ENCODE measurements at places on chromosomes 1 and 21.

DNA sequence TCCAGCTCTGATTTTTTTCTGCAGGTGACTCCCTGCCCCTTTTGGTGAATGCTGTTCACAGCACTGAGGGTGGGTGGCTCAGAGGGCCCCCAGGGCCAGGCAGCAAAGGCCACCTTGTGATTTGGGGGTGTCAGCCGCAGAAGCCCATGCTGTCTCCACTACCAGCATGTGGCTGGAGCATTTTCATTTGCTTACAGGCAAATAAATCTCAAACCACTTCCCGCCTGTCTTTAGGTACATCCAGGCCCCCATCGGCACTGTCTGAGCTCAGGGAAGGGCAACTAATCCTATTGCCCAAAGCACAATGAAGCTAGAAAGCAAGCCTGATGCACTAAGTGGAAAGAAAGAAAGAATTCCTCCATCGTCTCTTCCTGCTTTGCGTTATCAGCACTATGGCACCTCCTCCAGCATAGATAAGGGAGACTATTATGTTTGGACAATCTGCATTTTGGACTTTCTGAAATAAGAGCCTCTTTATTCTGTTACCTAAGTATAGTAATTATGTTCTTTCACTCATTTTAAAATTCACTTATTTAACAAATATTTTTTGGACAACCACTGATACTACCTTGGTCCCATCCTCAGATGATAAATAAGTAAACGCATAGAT, 100.5 kb upstream of the TLR5 start:
- DNase-seq, result no peak

DNA sequence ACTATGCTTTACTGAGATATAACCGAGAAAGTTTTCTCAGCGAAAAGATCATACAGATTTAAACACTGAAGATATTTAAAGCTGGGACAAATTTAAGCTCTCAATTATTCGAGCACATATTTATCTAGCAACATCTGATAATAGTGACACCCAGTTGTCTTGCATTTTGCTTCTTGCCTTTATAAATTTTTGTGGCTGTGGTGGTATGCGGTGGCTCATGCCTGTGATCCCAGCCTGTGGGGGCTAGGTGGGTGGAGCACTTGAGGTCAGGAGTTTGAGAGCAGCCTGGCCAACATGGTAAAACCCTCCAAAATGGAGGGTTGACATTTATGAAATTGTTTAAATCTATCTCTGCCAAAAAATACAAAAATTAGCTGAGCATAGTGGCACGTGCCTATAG, 312.2 kb downstream of the SPATA17 start:
- DNase-seq, result no peak

GRCh38 chr21:14737922-14738321, 191.8 kb upstream of the SAMSN1 start:
- peak; percentile 79 for DNase-seq

DNA sequence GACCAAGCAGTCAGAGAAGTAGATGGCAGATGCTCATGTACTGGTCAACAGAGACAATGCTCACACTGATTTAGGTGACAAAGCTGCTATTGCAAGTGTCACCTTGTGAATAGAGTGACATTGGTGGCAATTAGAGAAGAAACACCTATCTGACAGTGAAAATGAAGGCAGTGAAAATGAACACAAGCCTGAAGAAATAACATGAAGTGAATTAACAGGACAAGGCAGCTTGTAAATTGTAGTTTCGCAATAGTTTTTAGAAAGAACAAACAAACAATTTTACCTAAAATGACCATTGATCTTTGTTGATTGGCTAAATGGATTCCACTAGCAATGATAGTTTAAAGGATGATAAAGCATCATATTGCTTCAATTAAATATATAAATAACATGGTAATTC, 1389.5 kb downstream of the PLA2G4A start:
- DNase-seq, result no peak

DNA sequence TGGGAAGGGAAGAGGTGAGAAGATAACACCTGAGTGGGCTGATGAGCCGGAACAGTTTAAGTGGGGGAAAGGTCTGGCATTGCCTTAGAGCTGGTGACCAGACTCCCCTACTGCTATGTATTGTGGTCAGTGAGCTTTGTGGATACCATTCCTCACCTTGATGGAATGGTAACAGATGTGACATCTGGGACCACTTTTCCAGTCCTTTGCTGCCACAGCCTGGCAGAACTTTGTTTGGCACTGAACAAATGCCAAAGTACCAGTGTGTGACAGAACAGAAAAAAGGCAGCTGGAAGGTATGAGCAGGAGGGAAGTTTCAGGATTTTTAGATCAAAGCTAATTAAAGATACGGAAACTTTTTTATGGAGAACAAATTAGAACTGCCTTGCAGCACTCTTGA, 6.2 kb downstream of the MED8 start:
- DNase-seq, result no peak

DNA sequence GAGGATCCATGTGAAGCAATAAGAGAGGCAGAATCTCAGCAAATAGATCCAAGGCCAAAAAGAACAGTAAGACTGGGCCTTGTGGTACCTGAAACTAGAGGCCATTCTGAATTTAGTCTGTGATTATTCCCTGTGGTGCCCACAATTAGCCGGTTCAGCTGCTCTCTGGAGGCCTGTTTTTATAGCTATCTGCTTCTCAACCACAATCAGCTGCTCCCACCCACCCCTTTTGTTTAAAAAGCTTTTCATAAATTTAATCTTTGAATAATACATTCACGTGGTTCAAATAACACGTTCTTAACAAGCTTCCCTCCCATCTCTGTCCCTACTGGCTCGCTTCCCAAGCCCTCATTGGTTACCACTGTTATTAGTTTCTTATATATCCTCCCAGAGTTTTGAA, 18.0 kb downstream of the UBE2T start:
- no peak for DNase-seq
